Stimulated activated CD4-positive, alpha-beta T cell treated with anti-CD3 and anti-CD28 coated beads, Interleukin-1b, Interleukin-23, amount 100 ng/mL, for 1 hour (primary cell): ENCODE measurements at places on chromosomes 5 and 9.

- no peak for DNase-seq
These were observed 4.7 kb downstream of the PGGT1B start for GRCh38 chr5:115257981-115258380.

DNA sequence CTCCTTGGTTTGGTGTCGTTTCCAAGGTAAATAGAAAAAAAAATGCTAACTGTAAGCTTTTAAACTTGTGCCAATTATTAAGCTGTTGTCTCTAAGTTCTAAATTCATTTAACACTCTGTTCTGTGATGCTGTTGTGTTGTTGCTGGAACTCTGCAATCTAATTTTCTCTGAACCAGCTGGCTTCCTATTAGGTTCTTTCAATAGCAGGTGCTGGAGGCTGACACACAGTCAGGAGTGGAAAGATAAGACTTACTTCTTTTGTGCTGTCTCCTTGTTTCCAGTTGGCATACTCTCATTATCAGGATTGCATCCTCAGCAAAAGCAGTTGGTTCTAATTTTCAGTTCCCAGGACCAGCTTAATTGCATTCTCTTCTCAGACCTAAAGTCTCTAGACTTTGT is 1252.6 kb upstream of the NUDT12 start:
- no peak for DNase-seq

GRCh38 chr5:154755361-154756008 is at the start of gene LARP1:
TSS of gene LARP1 (plus strand) at chr5:154755377. CDS start at chr5:154755758, 381 bp downstream.
- DNase-seq, result no peak

DNA sequence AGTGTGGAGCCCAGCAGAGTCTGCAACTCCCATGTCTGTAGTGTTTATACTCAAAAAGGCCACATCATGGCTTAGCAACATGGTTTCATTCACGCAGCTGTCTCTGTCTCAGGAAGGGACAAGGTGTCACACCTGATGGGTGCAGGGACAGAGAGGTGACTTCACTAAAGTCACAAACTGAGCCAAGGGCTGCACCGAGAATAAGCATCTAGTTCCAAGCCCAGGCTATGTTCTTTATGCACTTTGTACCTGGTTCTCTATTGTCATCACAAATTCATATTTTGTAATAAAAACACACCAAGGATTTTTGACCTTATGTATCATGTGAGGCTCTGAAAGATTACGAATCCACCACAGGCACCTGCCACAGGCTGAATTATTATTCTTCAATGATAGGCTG is 64.9 kb upstream of the STK32A start:
- DNase-seq, result no peak

- DNase-seq, result no peak
These were observed 484.1 kb upstream of the SEMA6A start for GRCh38 chr5:117058740-117059139.

- no peak for DNase-seq
These were observed 23.8 kb downstream of the NPR3 start for GRCh38 chr5:32734827-32735378.

GRCh38 chr5:80246995-80247729 is 8.7 kb downstream of the SERINC5 start:
- no peak for DNase-seq

DNA sequence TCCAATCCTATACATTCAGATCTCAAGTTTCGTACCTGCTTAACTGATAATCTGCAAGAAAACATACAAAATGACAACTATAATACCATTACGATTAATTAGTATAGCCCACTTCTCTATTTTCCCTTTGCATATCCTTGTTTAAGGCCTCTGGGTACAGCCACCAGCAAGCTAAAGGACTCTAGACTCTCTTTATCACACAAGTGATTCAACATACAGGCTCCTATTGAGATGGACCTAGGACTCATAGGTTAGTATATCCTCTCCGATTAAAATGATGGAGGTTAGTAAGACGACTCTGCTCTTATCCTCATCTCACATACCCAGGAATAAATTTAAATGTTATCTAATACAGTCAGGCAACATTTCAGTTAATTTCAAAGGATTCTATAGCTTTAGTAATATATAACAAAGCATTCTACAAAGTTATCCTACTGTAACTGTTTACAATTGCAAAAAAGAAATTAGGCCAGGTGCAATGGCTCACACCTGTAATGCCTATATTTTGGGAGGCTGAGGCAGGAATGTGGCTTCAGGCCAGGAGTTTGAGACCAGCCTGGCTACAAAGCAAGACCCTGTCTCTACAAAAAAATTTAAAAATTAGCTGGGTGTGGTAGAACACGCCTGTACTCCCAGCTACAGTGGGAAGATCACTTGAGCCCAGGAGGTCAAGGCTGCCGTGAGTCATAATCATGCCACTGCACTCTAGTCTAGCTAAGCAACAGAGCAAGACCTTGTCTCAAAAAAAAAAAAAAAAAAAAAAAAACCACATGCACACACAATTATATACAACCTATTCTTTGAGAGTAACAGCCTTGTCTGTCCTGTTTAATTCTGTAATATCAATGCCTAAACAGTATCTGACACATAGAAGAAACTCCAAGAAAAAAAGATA is 15.4 kb downstream of the HAUS6 start:
- no peak for DNase-seq
